T-helper 17 cell (primary cell): ENCODE measurements at places on chromosomes 3 and 15.

- DNase-seq, result no peak
Measured at GRCh38 chr3:166304584-166304983, 467.4 kb upstream of the BCHE start.

- no peak for DNase-seq
Measured at GRCh38 chr15:67050522-67051087, 14.8 kb upstream of the SMAD3 start.

- DNase-seq, result no peak
Measured at GRCh38 chr3:33799202-33799551, 747 bp downstream of the PDCD6IP start.

DNA sequence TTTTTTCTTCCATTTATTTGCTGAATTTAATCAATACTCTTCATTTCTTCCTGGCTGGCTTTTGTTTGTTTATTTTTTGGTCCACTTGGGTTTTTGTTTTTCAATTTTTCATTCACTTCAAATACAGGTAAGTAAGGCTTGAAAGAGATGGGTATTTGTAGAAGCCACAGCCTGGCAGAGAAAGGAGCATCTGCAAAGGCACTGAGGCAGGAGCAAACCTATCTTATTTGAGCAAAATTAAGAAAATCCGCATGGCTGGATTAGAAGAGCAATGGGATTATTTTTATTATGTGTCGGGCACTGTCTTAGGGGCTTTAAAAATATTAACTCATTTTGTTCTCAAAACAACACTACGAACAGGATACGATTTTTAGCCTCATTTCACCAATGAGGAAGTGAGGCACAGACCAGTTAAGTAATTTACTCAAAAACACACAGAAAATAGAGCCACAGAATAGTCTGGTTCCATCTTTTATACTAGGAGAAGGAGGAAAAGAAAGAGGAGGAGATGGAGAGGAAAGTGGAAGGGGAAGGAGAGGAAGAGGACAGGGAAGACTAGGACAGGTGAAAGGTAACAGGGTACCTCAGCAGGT is 35.1 kb upstream of the CCDC80 start:
- no peak for DNase-seq

DNA sequence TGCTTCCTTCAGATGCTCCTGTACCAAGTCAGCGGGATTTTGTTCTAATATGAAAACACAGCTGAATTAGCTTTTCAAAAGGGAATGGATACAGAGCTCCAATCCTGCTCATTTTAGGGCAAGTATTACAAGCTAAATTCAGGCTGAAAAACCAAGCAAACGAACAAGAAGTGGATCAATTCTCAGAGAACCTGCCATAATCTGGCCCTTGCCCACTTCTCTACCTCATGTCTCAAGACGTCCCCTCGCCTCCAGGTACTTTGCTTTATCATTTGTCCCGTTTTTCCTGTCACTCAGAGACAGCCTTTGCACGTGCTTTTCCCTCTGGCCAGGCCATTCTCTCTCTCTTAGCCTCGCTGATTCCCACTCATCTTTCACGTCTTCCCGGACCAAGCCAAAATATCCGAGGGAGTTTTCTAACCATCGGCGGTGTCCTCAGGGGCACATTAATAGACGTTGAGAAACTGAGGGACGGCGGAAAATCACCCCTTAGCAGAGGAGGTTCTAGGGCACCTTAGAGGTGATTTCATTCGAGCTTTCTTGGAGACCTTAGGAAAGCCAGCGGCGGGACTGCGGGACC is 654 bp downstream of the SUSD5 start:
- DNase-seq, result no peak

GRCh38 chr3:1017870-1018269 is 75.0 kb upstream of the CNTN6 start:
- no peak for DNase-seq

DNA sequence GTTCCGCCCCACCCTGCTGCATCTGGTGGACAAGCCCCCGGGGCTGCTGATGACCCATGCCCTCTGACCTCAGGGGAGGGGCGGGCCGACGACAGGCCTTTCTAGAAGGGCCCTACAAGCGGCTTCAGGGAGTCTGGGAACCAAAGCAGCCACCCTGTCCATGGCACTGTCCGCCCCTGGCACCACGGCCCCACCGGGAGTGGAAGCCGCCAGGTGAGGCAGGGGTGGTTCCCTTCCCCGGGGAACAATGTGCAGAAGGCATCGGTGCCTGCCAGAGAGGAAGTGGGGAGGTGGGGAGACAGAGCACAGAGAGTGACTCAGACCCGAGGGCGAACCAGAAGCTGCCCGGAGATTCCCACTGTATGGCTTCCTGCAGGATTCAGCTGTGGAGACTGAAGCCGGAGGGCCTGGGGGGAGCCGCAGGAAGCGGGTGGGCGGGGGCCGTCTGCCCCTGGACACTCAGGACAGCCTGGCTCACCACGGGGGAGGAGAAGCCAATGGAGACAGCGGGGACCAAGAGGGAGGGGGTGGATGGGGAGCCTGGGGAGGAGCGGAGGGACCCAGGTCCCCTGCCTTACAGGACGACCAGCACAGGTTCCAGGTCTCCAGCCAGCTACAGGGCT is 134.0 kb downstream of the TPRA1 start:
- DNase-seq, result no peak

DNA sequence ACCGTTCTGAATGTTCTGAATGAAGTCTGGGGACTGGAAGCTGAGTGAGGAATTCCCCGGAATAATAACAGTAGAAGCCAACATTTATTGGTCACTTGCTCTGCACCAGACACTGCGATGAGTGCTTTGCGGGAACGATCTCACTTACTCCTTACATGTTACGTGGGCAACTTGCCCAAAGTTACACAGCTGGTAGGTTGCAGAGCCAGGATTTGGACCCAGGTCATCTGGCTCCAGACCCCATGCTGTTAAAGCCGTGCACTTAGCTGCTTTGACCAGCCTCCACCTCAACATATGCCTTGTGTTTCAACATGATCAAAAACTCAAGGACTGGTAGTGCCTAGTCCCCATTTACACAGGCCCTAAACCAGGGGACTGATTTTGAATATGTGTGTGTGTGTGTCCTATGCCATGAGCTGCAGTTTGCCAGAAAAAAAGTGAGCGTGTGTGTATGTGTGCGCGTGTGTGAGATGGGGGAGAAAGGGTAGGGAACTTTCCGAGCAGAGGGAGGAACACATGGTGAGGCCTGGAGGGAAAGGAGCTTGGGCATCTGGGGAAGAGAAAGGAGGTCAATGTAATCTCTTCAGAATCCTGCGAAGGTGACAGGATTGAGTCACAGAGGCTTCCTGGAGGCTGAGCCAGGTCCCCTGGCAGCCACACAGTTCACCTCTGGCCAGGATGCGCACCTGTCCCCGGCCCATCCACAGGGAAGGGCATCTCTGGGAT is 28.9 kb downstream of the LINGO1 start:
- no peak for DNase-seq

- no peak for DNase-seq
Measured at GRCh38 chr15:44319385-44319784, 30.9 kb downstream of the GOLM2 start.

DNA sequence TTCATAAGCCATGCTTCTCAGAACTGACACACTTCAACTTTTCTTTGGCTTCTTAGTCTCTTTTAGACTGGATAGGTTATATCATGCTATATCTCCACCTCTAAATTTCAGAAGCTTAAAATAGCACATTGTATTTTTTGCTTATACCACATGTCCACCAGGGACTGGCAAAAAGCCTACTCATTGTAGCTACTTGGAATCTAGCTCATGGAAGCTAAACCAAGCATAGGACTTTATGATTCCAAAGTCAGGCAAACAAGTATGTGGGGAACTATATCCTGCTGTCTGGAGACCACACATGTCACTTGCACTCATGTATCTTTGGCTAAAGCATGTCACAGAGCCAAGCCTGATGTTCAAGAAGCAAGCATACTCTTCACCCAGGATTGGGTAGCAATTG is 245.0 kb upstream of the RASGRP1 start:
- DNase-seq, result no peak

DNA sequence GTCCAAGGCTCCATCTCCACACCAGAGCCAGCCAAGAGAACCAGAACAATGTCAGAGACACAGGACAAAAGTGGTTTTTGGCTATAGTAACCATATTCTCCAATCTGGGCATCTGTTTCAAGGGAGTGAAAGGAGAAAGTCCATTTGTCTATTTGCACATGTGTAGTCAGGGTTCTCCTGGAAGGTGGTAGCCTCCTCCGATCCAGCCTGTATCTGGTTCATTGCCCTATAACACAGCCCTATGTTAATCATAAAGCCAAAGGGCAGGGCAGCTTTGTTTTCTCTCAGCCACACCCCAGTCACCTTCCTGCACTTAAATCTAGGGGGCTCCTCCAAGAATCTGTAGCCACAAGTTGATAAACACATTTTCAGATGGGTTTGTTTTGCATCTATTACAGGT is 128.1 kb upstream of the ADPGK start:
- DNase-seq, result no peak

- no peak for DNase-seq
Measured at GRCh38 chr3:136733317-136733833, 18.8 kb downstream of the STAG1 start.

- no peak for DNase-seq
Measured at GRCh38 chr15:88956263-88956662, 43.1 kb upstream of the MFGE8 start.

GRCh38 chr3:125302932-125303331 is 72.2 kb downstream of the ZNF148 start:
- no peak for DNase-seq

DNA sequence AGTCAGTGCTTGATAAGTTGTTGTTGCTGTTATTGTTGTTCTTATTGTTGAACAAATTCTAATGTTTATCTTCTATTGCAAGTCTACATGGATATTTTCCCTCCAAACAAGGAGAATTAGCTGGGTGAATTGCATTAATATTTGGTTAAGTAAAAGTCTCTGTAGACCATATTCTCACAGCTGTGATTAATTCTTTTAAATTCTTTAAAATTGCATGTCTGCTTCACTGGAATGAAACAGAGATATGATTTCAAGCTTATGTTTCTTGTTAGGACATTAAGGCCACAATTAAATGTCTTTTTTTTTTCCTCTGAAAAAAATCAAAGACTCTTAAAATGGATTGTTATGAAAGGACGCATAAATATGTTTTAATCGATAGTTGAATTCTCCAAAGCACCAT is 153.4 kb downstream of the EBLN2 start:
- no peak for DNase-seq

- DNase-seq, result no peak
Measured at GRCh38 chr3:110624576-110624975, 447.0 kb upstream of the NECTIN3 start.

DNA sequence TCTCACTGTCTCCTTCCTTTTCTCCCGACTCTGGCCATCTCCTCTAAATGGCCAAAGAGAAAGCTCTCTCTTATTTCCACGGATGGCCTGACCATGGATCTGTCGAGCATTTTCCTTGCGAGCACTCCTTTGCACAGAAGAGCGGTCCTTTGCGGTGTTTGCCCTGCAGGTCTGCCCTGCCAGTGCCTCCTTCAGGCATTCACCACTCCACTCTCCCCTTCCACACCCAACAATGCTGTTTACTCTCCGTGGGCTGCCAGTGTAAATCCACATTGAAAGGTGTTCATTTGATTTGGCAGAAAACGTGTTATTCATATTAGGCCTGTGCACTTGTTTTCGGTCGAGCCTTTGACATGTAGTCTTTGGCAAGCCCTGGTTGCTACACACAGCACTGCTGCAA is 49.6 kb downstream of the CACNA2D3 start:
- no peak for DNase-seq

GRCh38 chr3:117844676-117845075 is 1135.1 kb downstream of the TUSC7 start:
- DNase-seq, result no peak

- DNase-seq, result no peak
Measured at GRCh38 chr15:68051109-68051508, 3.0 kb upstream of the PIAS1 start.

DNA sequence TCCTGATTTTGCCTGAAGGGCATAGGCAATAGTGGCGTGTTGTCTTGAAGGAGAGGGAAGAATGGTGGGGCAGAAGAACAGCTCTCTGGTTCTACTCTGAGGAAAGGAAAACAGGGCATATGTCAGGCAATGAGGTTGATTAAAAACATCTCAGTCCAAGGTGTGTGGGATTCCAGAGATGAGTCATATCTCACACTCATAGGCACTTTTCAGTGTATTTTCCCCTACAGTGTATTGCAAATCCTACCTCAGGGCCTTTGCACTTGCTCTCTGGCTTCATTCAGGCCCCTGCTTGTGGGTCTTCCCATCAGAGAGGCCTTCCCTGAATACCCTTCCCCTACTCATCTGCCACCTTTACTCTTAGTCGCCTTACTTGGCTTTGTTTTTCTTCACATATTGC is 107.8 kb downstream of the SLCO3A1 start:
- no peak for DNase-seq

GRCh38 chr3:183766745-183767606 is 58.4 kb downstream of the MAP6D1 start:
- peak; percentile 48 for DNase-seq

- no peak for DNase-seq
Measured at GRCh38 chr15:31045606-31046005, 54.2 kb upstream of the MTMR10 start.

- DNase-seq, result no peak
Measured at GRCh38 chr15:55770806-55771205, 27.9 kb upstream of the PRTG start.

GRCh38 chr15:93360976-93361375 is 272.0 kb upstream of the RGMA start:
- DNase-seq, result no peak
